ENCODE measurements at places on chromosomes 12 and 14.

GRCh38 chr14:90105756-90106155 lies 44.0 kb downstream of the KCNK13 start:
- DNase-seq, result no peak

GRCh38 chr12:103673487-103673886 lies 86.4 kb downstream of the STAB2 start:
- no peak for DNase-seq

DNA sequence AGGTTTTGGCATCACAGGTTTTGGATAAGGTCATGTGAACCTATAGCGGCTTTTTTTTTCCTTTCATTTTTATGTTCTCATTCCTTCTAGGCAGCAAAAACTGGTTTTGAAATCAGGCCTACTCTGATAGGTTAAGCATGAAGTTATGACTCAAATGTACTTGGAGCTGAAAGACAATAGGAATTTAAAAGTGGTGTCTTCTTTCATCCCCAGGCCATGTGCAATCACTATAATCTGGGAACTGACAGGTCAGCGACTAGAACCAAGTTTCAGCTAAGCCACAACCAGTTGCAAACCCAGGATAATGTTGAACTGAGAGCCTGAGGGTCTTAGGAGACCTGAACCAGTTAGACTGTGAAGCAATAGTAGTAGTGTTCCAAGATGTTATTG lies 74.3 kb downstream of the ANO6 start:
- no peak for DNase-seq

GRCh38 chr14:81295958-81296923 lies 75.5 kb upstream of the GTF2A1 start:
- no peak for DNase-seq
